ENCODE measurements at places on chromosomes 1 and 21. TPM values are rescaled to one million over a fixed set of nuclear protein-coding genes. Genes with fewer than 3 reads are reported as not detected.

GRCh38 chr1:93296555-93297154 is 49.1 kb upstream of the DR1 start:
- DNase-seq = no peak

- no peak for DNase-seq
These were observed 47.1 kb downstream of the TESK2 start for GRCh38 chr1:45443580-45444446.

The EPS8L3 gene
- total RNA-seq = not detected

The RASAL2 gene
- 13.1 TPM for total RNA-seq

The SPRR2E gene
- not detected for total RNA-seq

GRCh38 chr1:200033511-200034261 is 6.2 kb downstream of the NR5A2 start:
- DNase-seq = no peak

- no peak for DNase-seq
These were observed 24.9 kb downstream of the WDR4 start for GRCh38 chr21:42854246-42855010.

DNA sequence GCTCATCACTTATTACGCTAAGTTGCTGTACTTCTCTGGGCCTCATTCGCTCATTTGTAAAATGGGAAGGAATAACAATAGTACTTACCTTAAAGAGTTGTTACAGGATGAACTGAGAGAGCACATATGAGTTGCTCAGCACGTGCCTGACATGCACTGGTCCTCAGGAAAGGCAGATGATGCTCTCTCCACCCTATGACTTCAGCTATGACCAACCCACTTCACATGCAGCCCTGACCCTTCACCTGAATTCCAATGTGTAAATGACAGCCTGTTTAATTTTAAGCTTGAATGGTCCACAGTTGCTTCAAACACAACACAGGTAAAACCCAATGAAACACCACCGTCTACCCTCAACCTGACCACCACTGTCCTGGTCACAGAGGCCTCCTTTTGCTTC is 32.9 kb downstream of the GADD45A start:
- DNase-seq = peak; percentile 43

GRCh38 chr1:97906567-97907241 is 14.1 kb downstream of the DPYD start:
- peak; percentile 85 for DNase-seq

- no peak for DNase-seq
These were observed 126.1 kb downstream of the NAV1 start for GRCh38 chr1:201665036-201665435.

The ESPN gene
- 0.65 TPM for total RNA-seq

The MMEL1 gene
- total RNA-seq = 1.4 TPM

GRCh38 chr1:66251546-66251945 is 282.4 kb upstream of the SGIP1 start:
- no peak for DNase-seq

- DNase-seq = peak; percentile 33
These were observed 44.7 kb upstream of the A3GALT2 start for GRCh38 chr1:33365560-33365997.

GRCh38 chr1:225885336-225885735 is 3.2 kb upstream of the TMEM63A start:
- DNase-seq = no peak

- no peak for DNase-seq
These were observed 223.6 kb upstream of the RAB4A start for GRCh38 chr1:229047161-229047839.

GRCh38 chr1:18109058-18109755 is 1.6 kb downstream of the IGSF21 start:
- DNase-seq = no peak

DNA sequence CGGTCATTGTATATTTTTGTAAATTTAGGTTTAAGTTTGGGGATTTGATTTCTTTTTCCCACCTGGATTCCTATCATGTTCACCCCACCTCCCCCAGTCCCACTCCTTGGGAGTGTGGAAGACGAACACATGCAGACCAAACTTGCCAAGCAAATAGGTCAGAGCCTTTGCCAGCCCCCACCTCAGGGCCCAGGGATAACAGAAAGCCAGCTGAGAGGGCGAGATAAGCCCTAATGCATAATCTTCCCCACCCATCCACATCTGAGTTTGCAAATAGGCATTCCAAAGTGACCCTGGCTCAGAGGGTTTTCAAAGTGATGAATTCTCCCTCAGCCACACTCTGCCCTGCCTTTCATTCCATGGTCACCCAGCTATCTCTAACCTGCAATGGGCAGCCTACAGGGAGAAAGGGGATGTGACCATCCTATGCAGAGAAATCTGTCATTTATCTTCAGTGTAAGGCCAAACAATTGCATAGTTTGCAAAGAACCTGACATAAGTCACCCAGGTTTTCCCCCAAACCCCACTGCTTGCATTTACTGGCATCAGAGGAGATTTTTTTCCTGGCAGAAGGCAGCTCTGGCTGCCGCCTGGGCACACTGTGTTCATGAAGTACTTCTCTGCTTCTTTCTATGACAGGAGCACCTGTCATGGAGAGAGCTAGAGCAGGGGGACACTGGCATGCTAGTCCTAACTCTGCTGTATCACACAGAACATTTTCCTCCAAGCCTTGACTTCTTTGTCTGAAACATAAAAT is 69.0 kb upstream of the NFIA start:
- DNase-seq = no peak

GRCh38 chr1:6599141-6599975 is 3.3 kb downstream of the KLHL21 start:
- DNase-seq = no peak

DNA sequence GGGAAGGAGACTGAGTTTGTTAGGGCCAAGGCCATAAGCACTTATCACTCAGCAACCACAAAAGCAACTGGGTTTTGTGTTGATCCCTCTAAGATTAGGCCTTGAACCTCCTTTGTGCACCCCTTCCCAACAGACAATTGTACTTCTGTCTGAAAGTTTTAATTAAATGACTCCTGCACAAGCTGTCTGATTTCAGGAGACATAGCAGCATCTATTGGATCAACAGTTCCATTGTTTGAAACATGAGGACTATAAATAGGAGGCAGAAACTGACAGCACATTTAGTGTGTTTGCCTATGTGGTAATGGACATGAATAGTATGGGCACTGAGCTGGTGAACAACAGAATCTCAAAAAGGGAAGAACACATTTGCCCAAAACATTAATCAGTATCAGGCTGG is 167.3 kb upstream of the KCNJ6 start:
- DNase-seq = no peak

The TMPRSS3 gene
- total RNA-seq = not detected

- DNase-seq = no peak
These were observed 12.7 kb upstream of the C1orf167 start for GRCh38 chr1:11749203-11749689.

- DNase-seq = no peak
These were observed 56.7 kb downstream of the SPSB1 start for GRCh38 chr1:9349331-9349851.

- DNase-seq = no peak
These were observed 365.4 kb downstream of the LRRIQ3 start for GRCh38 chr1:73832276-73833181.

- no peak for DNase-seq
These were observed 7.3 kb downstream of the SH3BGRL3 start for GRCh38 chr1:26287033-26287711.

GRCh38 chr1:58248791-58249190 is 297.7 kb downstream of the OMA1 start:
- no peak for DNase-seq

- DNase-seq = no peak
These were observed 19.7 kb upstream of the MX1 start for GRCh38 chr21:41406340-41406739.

The VASH2 gene
- total RNA-seq = under 0.01 TPM

DNA sequence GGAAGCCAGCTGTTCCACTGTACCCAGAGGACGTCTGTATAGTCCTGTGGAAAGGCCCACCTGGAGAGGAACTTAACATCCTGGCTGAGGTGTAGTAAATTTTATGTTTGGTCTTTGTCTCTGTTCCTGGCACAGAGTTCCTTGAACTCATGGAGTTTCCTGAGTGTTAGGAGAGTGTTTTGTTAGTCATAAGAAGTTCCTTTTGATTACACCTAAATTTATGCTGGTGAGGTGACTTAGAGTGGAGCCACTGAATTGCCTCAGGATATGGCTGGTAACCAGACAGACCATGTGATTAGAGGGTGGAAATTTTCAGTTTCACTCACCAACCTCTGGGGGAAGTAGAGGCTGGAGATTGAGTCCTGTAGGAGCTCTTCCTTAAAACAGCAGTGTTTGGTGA is 57.9 kb downstream of the RASAL2 start:
- peak; percentile 62 for DNase-seq

GRCh38 chr1:37919277-37919676 is 27.6 kb downstream of the INPP5B start:
- DNase-seq = peak; percentile 46

GRCh38 chr1:6423321-6423999 is 1.1 kb upstream of the ESPN start:
- DNase-seq = peak; percentile 86

DNA sequence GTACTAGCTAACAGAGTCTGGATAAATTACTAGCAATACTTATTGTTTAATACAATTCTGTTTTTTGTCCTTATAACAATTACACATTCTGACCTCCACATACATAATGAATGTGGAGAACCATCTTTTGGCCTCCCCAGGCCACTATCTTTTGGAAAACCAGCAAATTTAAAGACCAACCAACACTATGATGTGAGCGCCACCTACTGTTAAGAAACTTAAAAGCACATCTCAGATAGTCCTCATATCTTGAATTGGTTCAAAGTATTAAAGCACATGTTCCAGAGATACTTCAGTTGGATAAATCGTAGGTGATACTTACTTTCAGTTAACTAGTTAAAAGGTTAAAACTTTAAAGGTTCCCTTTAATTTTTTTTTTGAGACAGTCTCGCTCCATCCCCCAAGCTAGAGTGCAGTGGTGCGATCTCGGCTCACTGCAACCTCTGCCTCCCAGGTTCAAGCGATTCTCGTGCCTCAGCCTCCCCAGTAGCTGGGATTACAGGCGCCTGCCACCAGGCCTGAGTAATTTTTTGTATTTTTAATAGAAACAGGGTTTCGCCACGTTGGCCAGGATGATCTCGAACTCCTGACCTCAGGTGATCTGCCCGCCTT is 29.3 kb upstream of the USP1 start:
- DNase-seq = peak; percentile 45

The HFM1 gene
- 0.20 TPM for total RNA-seq

DNA sequence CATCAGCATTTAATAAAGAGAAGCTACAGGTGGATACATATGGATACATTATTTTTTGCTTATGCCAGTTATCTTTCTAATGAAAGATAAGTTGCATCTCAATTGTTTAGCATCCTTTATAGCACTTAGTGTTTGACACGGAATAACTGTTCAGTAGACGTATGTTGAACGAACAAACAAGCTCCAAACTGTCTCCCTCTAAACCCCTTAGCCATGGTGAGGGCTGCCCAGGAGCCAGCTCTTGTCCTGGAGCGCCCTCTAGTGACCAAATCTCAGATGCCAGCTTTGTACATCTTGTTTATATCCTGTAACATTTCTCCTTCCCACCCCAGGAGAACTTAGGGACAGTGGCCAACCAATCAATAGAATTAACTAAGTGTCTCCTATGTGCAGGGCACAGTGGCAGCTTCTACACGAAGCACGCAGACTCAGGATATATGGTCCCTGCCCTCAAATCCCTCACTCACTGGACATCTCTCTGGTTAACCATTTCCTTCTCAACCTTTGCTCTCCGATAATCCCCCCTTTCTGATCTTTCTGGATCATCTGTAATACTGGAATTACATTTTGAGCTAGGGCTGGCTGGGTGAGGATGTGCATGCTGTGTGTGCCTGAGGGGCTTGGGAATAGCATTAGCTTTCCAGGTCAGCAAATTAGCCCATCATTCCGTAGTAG is 22.9 kb downstream of the KCNA10 start:
- DNase-seq = peak; percentile 82

GRCh38 chr1:182784556-182785171 is 4.9 kb upstream of the NPL start:
- DNase-seq = peak; percentile 55

GRCh38 chr1:175173531-175173930 is 19.0 kb downstream of the KIAA0040 start:
- DNase-seq = no peak

The CFH gene
- total RNA-seq = 28.0 TPM

GRCh38 chr1:232263452-232263851 is 366.5 kb downstream of the SIPA1L2 start:
- no peak for DNase-seq

The OXCT2 gene
- 4.2 TPM for total RNA-seq

DNA sequence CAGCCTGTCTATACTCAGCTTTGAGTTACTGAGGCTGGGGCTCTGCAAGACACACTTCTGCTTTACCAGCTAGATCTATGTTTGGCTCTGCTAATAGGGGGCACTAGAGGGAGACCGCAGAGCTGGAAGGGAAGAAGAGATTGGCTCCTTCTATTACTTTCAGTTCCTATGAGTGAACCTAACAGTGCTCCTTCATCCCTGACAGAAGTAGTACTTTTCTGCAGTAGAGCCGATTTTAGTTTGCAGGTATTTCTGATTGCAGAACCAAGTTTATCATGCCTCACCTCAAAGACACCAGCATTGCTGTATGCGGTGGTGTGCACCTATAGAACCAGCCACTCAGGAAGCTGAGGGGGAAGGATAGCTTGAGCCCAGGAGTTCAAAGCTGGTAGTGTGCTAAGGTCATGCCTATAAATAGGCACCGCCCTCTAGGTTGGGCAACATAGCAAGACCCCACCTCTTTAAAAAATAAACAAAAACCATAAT is 5.7 kb upstream of the ZDHHC18 start:
- DNase-seq = no peak

- peak; percentile 82 for DNase-seq
These were observed 65.4 kb downstream of the LUZP1 start for GRCh38 chr1:23103001-23103889.

DNA sequence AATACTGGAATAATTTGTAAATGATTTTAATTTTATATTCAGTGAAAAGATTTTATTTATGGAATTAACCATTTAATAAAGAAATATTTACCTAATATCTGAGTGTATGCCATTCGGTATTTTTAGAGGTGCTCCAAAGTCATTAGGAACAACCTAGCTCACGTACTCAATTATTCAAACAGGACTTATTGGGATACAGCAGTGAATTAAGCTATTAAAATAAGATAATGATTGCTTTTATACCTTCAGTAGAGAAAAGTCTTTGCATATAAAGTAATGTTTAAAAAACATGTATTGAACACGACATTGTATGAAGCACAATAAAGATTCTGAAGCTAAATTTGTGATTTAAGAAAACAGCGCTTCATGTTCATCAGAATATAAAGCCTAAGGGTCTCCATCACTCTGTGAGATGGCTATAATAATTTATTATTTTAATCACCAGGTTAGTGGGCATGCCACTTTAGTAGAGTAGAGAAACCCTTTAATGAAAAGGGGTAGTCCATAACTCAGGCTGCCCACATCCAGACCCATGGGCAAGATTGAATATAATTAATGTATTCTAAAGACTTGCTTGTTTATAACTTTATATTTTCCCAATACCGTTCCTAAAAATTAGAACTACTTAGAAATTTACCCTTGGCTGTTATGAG is 3.2 kb downstream of the CCN1 start:
- DNase-seq = no peak

The TIE1 gene
- 749 TPM for total RNA-seq

GRCh38 chr1:24107462-24108138 is 4.3 kb downstream of the MYOM3 start:
- peak; percentile 76 for DNase-seq

All from lung microvascular endothelial cell (primary cell).